ENCODE measurements at places on chromosomes 2 and 18.

DNA sequence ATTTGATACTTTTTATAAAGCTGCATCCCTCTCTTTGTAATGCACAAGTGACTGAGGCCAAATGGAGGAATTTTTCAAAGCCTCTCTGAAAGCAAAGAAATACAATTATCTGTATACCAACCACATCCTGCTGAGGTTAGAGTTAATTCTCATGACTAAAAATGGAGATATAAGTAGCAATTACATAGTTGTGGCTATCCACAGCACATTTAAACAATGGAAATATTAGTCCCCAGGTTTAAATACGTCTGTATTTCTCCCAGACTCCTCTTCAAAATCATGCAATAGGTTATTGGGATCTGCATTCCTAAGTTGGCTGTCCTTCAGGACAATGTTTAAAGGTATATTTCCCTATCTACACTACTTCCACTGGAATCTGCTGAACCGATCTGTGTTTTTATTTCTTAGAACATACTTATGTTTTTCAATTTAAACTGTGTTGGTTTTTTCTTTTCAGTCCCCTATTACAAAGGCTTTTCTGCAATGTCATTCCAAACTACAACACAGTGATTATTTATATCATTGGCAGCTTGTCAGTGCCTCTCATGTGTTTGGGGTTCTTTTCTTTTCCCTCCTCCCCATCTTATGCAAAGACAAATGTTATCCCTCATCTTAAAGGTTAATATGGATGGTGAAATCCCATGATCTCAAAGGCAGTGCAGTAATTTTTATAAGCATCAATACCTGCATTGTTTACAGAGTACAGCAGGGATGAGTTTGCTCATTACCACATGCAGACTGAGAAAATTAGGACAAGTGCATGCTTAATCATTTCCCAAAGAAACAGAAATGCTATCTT, 134.8 kb upstream of the FSHR start:
- no peak for DNase-seq

DNA sequence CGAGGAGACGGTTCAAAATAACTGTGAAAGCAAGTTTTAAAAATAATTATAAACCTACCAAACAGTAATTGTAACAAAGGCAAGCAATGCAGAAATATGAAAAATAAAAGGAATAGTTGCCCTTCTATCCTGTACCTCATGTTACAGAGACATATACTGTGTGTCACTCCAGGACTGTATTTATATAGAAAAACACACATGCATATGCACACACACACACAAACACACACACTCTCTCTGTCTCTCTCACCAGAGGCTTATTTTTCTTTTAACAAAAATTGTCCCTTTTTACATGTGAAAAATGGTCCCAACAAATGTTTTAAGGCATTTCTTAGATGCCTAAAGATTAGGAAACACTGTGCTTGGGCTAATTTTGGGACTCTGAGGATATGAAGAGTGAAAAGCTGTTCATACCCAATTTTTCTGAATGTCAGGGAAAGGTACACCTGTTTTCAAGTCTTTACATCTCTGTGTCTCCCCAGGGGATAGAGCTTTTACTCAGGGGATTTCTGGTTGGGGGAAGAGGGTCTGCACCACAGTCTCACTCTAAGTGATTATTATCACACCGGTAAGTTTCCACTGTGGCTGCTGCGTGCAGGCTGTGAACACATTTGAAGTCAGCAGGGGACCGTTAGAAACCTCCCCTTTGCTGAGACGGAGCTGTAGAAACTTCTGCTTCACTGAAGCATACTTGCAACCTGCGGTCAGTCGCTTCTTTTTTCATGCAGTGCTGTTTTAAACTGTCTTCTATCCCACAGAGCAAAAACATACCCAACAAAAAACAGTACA, 51.4 kb upstream of the SPAG16 start:
- DNase-seq = no peak

GRCh38 chr2:69055688-69056470, 42.9 kb downstream of the ANTXR1 start:
- no peak for DNase-seq

DNA sequence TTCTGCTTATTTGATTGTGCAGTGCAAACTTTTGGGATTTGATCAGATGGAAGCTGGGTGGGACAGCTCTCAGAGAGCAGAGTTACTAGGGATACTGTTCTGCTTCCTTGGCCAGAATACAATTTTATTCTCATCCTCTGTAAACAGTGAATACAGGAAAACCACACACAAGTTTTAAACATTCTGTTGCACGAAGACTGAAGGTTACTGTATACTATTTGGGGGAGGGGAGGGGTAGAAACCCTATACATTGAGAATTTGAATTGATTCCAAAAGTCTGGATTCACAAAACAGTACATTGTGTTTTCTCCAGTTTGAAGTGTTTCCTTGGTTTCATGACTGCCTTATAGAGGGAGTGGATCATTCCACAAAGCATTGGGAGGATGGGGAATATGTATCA, 149.9 kb downstream of the SETBP1 start:
- no peak for DNase-seq

DNA sequence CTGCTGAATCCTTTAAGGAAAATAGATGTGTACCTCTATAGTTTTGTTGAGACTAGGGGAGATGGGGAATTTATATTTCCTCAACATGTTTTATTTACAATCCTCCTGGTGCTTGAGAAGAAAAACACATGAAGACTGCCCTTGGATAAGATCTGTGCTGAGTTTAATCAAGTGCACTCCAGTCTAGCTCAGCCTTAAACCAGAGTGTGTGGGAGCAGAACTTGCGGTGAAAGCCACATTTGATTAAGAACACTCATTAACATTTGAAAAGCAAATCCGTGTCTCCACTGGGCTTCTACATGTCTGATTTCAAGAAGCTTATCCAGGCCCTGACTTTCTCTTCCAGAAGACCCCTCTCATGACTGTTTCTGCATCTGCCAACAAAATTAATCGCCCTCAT, 84.8 kb upstream of the ITGA6 start:
- peak; percentile 98 for DNase-seq

GRCh38 chr18:23276451-23276850, 141.2 kb downstream of the CABLES1 start:
- DNase-seq = no peak

GRCh38 chr2:237501892-237502513, 15.0 kb downstream of the MLPH start:
- peak; percentile 57 for DNase-seq

DNA sequence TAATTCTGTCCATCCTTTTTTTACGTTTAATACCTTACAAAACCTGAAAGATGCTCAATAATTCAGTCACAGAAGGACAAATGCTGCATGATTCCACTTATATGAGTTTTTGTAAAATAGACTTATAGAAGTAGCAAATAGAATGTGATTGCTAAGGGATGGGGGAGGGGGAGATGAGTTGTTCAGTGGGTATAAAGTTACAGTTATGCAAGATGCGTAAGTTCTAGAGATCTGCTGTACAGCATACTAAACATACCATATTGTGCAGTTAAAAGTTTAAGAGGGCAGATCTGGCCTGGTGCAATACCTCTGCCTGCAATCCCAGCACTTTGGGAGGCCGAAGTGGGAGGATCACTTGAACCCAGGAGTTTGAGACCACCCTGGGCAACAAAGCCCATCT, 78.8 kb downstream of the TET3 start:
- DNase-seq = no peak

Measured in DMS79 treated with DMSO at 0.1 percent for 48 hours (cell line).